ENCODE measurements at places on chromosomes 16 and 17.

GRCh38 chr17:45293413-45294211, 23.2 kb downstream of the MAP3K14 start:
- peak; percentile 88 for DNase-seq

- DNase-seq = no peak
Measured at GRCh38 chr16:52488837-52489289, 58.1 kb downstream of the TOX3 start.

- no peak for DNase-seq
Measured at GRCh38 chr16:70402916-70403659, 35.8 kb downstream of the ST3GAL2 start.

- peak; percentile 63 for DNase-seq
Measured at GRCh38 chr16:23155445-23156049, 6.3 kb upstream of the USP31 start.

DNA sequence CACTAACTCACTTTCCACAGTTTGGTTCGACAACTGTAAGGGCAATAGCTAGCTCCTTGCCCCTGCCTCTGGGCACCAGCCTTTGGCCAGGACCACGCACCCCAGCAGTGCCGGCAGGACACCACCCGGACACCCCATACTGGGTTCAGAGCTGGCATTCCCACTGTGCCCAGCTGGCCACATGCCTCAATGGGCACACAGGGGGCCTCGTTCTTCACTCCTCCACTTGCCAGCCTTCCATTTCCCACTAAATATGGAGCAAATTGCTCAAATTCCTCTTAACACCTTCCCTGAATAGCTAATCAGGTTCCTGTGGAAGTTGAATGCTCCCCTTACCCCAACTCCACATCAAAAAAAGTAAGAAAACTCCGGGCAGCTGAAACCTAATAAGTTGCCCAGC, 52.5 kb downstream of the PIPOX start:
- no peak for DNase-seq

DNA sequence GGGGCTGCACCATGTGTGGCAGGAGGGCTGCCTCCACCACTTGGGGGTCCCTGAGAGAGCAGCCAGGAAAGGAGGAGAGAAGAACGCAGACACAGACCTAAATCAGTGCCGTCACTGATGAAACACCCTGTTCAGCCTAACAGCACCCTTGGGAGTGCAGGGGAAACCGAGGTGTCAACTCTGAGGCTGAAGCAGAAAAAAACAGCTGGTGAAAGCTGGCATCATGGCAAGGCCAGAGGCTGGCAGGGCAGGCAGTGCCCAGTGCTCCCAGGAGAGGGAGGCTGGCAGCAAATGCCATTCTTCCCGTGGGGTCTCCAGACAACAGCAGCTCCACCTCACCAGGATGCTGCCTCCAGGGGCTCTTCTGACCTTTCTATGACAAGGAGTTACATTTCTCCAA, 23.1 kb downstream of the SPHK1 start:
- DNase-seq = no peak

DNA sequence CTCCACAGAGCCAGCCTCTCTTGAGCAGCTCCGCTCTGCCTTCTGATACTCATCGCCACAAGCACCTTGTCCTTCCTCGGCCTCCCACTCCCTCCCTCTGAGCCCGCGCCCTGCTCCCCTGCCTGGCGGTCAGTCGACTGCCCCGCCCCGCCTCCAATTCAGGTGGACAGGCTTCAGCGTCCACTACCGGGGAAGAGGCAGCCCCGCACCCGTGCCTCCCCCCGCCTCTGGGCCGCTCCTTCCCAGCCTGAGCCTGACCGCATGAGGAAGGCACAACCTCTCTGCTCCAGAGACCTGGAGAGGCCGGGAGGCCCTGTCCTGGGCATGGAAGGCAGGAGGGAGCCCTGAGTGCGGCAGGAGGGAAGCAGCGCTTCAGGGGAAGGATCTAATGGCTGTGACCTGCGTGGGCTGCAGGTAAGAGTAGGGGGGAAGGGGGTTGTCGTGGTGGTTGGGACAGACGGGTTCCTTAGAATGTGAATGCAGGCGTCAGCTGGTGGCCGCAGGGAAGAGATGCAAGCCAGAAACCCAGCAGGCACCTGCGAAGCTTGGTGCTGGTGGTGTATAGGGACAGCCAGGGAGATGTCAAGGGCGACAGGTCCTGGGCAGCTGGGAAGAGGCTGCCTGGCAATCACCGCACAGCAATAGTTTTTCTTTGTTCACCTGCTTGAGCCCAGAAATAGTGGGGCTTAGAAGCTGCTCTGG, 3.0 kb upstream of the SLC6A4 start:
- no peak for DNase-seq

DNA sequence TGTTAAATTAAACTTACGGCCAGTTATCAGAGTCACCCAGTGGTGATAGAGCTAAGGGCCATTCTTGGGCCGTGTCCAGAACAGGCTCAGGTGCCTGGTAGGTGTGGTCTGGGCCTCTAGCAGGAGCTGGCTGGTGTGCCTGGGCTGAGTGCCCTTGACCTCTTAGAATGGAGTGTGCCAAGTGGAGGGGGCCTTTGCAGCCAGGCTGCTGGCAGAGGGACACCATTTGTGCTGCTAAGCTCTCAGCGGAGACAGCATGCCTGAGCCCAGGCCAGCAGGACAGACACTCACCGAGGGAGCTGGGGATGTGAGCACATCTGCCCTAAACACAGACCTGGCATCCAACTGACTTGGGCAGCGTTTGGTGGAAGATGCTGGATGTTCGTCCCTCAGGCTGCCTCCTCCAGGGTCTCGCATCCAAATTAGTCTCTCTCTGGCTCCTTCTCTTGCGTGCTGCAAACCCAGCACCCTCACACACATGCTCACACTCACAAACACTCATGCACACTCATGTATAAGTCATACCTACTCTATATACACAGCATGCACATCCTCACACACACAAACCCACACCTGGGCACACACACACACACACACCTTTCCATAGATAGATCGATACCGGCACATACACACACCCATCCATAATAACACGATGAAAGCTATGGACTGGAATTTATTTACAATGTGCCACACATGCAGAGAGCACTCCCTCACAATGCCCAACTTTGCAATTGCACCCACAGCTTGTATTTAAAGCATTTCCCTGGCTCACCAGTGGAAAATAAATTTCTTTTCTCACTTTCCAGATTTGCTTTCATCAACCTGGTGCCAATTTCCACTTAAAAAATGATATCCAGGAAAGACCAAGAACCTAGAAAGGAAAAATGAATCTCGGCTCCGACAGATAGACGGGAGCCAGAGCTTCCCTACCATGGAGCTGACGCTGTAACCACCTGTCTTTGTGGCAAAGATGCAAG, 33.6 kb upstream of the CDH5 start:
- no peak for DNase-seq

GRCh38 chr17:38402897-38403296, 25.4 kb upstream of the ARHGAP23 start:
- DNase-seq = no peak

DNA sequence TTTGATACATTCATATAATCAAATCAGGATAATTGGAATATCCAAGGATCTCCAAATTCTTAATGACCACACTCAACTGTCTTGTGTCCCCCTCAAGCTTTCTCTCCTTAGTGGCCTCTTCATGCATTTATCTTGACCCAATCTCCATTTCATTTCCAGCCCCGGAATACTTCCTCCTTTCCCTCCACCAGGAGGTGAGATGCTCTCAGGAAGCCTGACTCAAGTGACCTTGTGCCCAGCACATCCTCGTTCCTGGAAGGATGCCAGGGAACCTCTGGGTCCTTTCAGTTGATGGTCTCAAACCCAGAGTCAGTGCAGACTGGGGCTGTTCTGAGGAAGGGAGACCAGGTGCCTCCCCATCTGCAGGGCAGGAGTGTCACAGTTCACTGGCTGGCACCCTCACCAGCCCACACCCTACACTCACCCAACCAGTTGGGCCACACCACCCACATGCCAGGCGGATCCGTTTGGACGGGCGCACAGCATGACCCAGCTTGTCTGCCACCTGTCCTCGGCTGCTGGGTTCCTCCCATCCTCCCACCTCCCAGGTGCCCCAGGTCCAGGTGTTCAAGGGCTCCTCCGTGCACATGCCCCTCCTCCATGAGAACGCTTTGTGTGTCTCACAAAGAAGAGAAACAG, 14.0 kb upstream of the EMP2 start:
- DNase-seq = no peak

DNA sequence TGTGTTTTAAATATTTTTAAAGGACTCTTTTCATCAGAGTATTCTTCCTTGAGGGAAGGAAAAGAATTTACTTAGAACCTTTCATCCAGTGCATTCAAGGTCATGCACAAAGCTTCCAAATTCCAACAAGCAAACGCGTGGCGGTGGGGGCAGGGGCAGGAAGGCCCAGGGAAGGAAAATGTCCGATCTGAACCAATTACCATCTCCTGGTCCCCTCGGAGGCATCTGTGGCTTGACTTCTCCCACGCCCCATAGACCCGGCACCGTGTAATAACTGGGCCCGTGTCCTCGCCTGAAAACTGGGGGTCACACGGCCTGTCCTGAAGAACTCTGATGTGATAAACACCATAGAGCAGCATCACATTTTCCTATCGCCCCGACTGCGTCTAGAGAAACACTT, 18.3 kb downstream of the MEAK7 start:
- no peak for DNase-seq

- no peak for DNase-seq
Measured at GRCh38 chr17:32915245-32915644, 12.7 kb upstream of the TMEM98 start.

All from testis (tissue), 5 donors.